ENCODE measurements at places on chromosomes 7 and 10.

DNA sequence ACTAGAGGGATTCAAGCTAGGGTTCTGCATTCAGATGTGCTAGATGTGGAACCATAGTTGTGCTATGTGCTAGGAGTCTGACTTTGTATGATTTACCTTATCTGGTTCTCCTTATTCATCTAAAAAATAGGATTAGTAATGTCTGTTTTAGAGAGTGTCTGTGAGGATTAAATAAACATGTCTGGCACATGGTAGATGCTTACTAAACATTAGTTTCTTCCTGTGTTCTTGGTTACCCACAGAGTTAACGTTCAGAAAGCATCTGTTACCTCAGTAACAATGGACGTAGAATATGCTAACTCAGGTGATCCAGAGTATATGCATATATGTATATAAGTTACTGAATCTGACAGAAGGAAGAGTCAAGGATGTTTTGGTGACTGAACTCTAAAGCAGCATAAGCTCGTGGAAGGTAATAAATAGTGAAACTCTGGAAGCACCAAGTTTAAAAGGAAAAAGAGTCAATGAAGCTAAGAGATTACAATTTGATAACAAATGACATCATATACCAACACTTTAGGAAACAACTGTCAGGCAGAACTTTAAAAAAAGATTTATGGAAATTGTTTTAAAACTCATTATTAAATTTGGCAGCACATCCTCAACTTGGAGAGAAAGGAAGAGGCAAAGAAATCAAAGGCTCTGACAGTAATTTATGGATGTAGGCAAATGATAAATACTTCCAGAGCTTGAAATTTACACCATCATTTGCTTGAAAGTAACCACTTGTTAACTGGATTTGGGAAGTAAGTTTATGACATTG lies 127.0 kb downstream of the CCNY start:
- DNase-seq: no peak

- DNase-seq: no peak
Measured at GRCh38 chr10:68185085-68185484, 46.8 kb downstream of the ATOH7 start.

DNA sequence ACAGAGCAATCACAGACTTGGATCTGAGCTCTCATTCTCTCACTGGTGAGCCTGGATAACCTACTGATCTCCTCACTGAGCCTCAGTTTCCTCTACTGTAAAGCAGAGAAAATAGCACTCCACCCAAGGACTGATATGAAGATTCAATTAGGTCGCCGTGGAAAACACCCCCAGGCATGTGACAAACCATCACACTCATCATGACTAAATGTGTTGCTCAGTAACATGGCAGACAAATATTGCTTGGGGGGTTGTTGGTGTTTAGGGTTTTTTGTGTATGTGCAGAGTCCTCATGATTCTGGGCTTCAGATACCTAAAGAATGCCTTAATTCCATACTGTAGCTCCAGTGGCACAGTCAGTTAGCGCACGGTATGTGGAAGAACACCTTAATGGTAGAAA lies 122.1 kb upstream of the TCF7L2 start:
- DNase-seq: no peak

DNA sequence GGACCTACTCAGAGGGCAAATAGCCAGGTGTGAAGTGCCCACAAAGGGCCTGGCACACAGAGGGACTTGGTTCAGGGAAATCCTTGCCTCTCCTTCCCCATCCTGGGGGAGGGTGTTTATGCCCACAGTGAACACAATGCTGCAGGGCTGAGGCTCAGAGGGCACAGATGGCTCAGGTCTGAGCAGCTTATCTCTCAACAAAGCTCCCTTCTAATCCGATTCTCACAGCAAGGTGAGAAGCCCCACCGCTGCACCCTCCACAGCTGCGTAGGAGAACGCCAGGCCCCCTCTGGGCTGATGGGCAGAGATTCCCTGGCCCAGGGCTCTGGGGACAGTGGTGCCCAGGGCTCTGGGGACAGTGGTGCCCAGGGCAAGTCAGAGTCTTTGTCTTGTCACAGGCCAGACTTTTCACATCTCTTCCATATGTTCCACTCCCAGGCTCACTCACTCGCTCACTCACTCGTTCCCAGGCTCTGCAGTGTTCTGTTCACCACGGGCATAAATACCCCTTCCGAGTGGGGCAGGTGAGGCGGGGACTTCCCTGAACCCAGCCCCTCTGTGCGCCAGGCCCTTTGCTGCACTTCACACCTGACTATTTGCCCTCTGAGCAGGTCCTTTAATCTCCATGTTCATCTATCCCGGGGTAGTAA lies 8.7 kb upstream of the CDHR1 start:
- DNase-seq: no peak

DNA sequence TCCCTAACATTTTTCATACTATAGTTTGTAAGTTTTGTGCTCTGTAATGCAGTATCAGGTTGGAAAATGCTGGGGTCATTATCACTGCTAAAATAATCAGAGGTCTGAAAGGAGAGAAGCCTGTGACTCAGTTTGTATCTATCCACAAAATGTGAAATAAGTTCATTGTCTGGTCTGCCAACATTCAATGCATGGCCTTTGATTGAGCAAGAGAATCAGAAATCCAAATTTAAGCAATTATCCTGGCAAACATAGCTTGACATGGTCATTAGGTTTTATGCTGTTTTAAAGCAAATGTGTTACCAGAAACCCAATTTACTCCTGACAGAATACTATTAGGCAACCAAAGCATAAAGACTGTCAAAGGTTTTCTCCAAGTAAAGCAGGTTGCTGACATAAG lies 709.7 kb upstream of the SEMA3D start:
- no peak for DNase-seq

- DNase-seq: no peak
Measured at GRCh38 chr10:29647478-29647877, 12.7 kb upstream of the SVIL start.

- DNase-seq: no peak
Measured at GRCh38 chr10:31961277-31962074, 32.8 kb upstream of the ARHGAP12 start.

- DNase-seq: no peak
Measured at GRCh38 chr7:12670743-12671520, 16.5 kb upstream of the ARL4A start.

DNA sequence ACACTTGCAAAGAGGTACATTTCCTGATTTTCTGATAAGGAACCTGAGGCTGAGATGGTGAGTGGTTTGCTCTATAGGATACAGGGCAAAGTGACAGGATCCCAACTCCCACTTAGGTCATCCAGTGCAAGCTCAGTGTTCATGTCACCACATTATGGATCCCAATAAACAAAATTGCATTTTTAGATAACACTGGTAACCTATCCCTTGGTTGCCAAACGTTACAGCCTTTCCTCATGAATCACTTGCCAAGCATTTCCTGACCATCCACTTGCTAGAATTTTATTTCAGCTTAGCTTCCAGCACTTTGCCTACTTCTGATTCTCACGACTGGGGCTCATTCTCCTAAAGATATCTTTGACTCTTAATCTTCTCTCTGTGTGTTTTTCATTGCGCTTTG lies 131.4 kb upstream of the ODAD2 start:
- DNase-seq: no peak

DNA sequence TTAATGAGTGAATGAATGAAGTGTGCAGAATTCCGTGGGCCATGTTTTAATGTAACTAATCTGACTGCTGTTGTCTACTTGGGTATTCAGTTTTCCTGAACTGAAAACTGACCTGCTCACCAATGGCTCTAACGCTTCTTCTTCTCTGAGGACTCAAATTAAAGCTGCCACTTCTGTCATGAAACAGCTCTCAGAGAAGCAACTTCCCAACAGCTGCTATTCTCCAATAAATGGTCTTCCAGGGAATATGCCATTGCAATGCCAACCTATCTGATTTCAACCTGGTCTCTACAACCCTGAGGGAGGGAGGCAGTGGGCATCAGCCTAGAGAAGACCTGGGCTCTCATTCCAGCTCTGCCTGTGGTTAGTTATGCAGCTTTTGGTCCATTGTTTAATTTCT lies 69.4 kb downstream of the FRMD4A start:
- no peak for DNase-seq

DNA sequence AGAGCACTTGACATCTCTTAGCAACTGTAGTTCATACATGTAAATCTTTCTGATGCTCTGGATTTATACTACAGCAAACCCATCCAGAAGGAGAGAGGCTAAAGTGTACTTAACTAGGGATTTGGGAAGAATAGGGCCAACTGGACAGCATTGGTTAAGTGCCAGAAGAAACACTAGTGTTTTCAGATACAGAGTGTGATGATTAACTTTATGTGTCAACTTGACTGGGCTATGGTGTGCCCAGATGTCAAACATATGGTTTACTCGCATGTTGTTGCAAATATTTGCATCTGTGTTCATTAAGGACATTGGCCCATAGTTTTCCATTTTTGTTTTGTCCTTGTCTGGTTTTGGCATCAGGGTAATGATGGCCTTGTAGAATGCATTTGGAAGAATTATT lies 384.7 kb upstream of the KCND2 start:
- no peak for DNase-seq

GRCh38 chr7:138887085-138887710 lies 89.2 kb upstream of the ATP6V0A4 start:
- DNase-seq: no peak

DNA sequence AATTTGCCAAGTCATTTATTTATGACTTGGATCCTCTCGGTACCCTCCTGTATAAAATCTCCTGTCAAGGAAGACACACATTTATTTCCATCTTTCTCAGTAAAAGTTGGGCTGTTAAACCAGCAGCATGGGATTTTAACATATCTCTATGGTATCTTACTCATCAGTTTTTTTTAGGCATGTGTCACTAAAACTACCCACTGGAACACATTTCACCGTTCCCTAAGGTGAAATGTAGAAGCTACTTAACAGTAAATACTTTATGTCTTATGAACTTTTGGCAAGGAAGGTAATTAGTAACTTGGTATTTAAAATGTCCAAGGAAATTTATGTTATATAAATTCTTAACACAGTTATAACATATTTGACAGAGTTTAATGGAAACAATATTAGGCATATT lies 152.5 kb upstream of the HDAC9 start:
- no peak for DNase-seq

DNA sequence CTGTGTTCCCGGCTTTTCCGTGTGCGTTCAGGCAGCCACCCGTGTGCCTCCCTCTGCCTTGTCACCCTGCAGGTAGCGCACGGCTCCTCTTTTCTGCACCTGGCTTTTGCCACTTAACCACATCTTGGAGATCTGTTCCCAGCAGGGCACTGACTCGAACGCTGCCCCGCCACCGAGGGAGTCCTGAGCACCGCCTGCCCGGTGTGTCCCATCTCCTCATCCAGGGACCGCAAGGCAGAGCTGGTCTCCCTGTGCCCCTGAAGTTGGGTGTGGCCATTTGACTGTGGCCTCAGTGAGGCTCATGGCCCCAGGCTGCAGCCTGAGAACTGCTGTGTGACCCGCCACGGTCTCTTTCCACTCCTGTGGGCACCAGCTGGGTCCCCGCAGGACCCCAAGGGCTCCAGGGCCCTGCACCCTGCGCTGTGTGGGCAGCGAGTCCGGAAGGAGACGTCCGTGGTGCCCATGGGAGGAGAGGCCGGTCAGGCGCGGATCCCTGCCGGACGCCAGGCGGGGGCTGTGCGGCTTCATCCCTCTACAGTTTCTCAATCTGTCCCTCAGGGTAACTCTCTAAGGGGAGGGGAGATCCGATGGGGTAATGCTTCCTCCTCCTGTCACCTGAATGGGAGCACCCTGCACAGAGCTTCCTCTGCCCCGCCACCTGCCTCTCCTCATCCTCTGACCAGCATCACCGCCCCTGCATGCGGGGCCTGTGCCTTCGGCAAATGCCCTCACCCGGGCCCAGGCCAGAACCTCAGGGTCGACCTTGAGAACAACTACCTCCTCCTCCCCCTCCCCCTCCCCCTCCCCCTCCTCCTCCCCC lies 1.8 kb upstream of the INTS1 start:
- no peak for DNase-seq

DNA sequence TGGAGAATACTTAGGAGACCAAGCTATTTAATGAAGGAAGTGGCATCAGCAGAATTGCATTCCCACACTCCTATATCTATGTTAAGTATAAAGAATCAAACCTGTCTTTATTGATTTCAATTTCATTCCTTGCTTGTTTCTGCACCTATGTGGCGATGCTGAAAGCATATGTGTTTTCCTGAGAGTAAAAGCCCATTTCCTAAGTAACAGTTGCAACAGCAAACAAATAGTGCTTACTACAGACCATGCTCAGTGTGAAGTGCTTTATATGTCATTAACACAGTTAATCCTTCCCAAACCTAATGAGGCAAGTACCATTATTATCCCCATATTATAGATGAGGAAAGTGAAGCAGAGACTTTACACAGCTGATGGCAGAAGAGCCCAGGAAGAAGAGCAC lies 552.1 kb downstream of the PARD3 start:
- peak; percentile 8 for DNase-seq

GRCh38 chr7:120412139-120413050 lies 139.4 kb downstream of the KCND2 start:
- DNase-seq: no peak

DNA sequence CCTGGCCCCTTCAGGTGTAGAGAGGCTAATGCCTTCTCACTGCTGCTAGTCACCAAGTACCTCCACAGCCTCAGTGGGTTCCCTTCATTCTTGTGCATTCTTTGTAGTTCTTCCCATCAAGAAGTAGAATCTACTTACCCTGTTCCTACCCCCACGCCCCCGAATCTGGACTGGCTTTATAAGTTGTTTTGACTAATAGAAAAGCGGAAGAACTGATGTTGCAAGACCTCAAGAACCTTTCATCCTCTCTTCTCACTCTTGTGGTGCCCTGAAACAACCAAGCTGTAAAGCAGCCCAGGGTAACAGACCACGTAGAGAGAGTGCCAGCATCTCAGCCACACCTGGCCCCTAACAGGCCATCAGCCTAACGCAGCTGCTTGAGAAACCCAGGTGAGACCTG lies 23.2 kb upstream of the LAMB1 start:
- no peak for DNase-seq

- DNase-seq: no peak
Measured at GRCh38 chr7:55563596-55564325, 8.5 kb downstream of the VOPP1 start.

GRCh38 chr10:3330663-3331062 lies 158.1 kb upstream of the PITRM1 start:
- no peak for DNase-seq

GRCh38 chr7:1020849-1021251 lies 23.5 kb upstream of the GPR146 start:
- no peak for DNase-seq

DNA sequence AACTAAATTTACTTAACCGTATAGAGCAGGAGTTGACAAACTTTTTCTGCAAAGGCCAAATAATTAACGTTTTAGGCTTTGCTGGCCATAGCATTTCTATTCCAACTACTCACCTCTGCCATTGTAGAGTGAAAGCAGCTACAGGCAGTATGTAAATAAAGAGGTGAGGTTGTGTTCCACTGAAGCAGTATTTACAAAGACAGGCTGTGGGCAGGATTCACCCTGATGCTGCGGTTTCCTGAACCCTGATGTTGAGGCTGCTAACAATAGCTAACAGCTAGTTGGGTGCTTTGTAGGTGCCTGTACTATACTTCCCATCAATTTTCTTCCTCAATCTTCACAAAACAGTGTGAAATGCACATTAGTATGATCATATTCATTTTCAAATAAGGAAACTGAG lies 47.0 kb upstream of the LAMB1 start:
- DNase-seq: peak; percentile 59

GRCh38 chr10:48377751-48378530 lies 71.5 kb downstream of the MAPK8 start:
- no peak for DNase-seq

- DNase-seq: peak; percentile 46
Measured at GRCh38 chr10:102917314-102917961, 656 bp upstream of the CNNM2 start.

GRCh38 chr10:104340641-104341040 lies 2.4 kb upstream of the ITPRIP start:
- DNase-seq: no peak

- no peak for DNase-seq
Measured at GRCh38 chr7:159119026-159119741, 25.5 kb downstream of the VIPR2 start.

- DNase-seq: no peak
Measured at GRCh38 chr10:110512461-110513187, 14.9 kb downstream of the DUSP5 start.

All from HepG2 (cell line).